ENCODE measurements at places on chromosomes 12 and 14.
A peak's percentile ranks its signal among the peaks of the same experiment; 100 is the strongest.

GRCh38 chr12:42990387-42990786 lies 400.8 kb upstream of the PRICKLE1 start:
- DNase-seq: no peak

DNA sequence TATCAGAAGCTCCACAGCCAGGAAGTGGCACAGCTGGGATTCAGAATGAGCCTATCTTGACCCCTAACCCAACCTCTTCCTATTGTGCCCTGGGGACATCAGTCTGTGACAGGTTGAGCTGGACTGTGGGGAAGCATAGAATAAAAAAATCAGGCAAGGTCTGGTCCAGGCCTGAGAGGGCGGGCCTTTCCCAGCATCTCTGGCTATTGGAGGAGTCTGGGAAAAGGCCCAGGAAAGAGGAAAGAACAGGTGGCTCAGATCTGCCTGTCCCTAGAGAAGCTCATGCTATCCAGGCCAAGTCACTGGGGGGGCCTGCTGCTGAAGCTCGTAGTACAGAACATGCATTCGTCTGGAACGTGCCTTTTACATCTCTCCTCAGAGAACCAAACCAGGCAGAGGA lies 100.5 kb downstream of the PPM1H start:
- no peak for DNase-seq

- DNase-seq: peak; percentile 52
Observed at GRCh38 chr12:4518106-4518728, 20.5 kb upstream of the RAD51AP1 start.

DNA sequence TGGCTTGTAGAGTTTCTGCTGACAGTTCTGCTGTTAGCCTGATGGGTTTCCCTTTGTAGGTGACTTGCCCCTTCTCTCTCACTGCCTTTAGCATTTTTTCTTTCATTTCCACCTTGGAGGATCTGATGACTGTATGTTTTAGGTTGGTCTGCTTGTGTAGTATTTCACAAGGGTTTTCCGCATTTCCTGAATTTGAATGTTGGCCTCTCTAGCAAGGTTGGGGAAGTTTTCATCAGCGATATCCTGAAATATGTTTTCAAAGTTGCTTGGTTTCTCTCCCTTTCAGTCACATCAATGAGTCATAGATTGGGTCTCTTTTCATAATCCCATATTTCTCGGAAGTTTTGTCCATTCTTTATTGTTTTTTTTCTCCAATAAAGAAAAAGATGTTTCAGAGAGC lies 11.4 kb downstream of the NOPCHAP1 start:
- no peak for DNase-seq

DNA sequence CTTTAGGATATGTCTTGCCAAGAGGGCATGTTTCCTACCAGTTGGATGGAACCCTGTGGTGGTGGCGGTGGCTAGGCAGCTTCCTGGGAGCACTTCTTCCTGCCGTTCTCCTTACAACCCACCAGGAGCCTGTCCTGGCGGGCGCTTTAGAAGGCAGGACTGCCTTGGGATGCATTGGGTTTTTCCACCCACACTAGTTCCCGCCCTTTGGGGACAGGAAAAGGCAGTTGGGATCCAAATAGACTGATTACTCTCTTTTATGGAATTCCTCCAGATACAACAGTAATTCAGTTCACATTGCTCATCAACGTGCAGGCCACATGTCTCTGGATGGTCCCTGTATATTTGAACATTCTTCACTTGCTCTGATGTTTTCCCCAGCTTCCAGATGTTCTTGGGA lies 305.7 kb upstream of the SSTR1 start:
- no peak for DNase-seq

DNA sequence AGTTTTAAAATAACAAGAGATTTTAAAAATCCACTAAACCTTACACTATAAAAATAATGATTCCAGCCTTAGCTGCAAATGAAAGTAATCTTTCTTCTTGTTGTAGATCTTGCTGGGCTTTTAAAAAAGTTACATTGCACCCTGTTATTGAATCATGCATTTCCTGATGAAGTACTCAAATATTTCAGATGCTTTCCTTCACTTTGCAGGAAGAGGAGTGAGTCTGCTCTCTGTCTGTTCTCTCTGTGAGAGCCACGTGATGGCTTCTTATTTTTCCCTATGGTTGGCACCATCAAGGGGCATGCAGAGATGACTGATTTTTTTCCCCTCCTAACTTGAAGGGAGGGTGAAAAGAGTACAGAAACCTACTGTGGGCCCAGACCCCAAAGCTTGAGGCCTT lies 262.7 kb downstream of the ATP23 start:
- peak; percentile 1 for DNase-seq

GRCh38 chr12:127987199-127987901 lies 279.6 kb upstream of the TMEM132C start:
- DNase-seq: no peak

DNA sequence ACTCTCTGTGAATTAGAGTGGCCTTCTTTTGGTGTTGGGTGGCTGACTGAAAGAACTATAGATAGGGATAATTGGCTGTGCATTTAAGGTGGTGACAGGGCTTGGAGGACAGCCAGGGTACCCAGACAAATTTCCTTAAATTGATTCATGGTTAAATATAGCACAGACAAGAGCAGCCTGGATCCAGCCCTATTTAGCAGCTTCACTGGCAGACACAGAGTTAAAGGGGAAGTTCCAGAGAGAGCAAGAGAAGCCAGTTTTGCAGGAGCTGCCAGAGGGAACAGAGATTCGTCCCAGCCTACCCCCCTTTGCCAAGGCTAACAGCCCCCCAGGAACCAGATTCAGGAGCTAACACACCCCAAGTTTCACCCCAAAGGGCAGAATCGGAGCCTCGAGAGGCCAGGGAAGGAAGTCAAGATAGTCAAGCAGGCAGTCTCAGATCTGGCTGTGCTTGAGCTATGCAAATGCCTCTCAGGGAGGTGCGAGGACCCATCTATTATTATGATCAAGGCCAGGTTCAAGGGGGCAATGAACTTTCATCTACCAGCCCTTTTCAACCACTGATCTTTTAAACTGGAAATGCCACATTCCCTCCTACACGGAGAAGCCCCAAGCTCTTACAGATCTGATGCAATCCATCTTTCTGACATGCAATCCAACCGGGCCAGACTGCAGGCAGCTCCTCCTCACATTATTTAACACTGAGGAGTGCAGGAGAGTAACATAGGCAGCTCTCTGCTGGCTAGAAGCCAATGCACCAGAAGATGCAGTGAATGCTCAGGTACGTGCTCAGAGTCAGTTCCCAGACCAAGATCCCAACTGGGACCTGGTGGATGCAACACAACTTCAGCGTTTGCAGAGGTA lies 58.2 kb downstream of the DHRS2 start:
- peak; percentile 6 for DNase-seq

DNA sequence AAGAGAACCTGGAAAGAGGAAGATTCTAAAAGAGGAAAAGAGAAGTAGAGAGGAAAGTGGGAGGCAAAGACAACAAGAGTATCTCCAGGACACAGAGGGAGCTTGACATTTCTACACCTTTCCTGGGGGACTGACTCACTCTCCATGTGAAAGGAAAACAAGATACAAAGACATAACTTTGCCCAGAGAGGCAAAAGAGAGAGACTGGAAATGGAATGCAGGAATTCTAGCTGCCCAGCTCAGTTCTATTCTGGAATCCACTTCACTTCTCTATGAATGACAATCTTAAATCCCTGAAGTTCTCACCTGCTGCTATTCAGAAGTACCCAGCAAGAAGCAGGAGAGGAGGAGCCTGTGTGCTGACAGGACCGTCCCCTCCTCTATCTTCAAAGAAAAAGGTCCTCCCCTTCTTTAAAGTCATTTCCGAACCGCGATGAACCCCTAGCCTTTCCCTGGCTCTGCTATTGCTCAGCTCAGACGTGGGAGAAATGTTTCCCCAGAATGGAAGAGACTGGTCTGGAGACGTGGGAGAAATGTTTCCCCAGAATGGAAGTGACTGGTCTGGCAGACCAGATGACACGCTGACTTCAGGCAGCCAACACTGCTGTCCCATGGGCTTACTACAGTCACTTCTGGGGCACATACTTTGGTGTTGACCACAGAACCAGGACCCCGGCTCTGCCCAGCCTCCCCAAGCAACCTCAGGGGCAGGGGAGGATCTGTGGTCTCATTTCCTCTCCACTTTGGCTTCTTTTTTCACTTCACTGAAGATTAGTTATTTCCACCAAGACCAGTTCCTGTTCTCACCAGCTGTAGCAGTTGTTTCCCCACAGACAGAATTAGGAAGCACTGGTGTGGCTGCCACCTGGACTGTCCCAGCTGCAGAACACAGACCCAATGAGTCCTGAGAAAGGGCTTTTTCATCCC lies 8.3 kb downstream of the FMNL3 start:
- peak; percentile 90 for DNase-seq

DNA sequence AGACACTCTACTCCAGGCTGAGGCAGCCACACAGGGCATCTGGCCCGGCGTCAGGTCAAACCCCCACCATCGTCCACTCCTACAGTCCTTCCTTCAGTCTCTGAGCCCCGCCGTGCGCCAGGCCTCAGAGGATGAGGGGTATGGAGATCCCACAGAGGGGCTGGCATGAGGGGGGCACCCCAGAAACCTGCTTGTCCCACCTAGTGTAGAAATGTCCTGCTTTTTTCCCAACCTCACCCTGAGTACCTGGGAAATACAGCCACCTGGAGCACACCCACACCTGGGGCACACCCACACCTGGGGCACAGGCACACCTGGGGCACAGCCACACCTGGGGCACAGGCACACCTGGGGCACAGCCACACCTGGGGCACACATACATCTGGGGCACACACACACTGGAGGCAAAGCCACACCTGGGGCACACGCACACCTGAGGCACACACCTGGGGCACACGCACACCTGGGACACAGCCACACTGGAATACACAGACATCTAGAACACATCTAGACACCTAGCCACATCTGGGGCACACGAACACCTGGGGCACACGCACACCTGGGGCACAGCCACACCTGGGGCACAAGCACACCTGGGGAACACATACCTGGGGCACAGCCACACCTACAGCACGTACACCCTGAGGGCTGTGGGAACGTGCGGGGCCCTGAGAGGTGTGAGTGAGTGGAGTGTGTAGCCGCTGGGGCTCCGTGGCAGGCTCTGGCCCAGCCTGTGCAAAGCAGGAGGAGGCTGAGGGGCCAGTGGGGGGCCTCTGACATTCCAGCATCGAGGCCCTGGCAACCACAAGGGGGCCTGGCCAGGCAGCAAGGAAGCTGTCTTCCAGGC lies 18.4 kb downstream of the AKT1 start:
- no peak for DNase-seq

All from renal cortical epithelial cell (primary cell).